Stomach (tissue), 19 donors: ENCODE measurements at places on chromosomes 11 and 22. TPM values are rescaled to one million over a fixed set of nuclear protein-coding genes. Genes with fewer than 3 reads are reported as not detected.
A peak's percentile ranks its signal among the peaks of the same experiment; 100 is the strongest.

GRCh38 chr11:134512061-134512460, 100.0 kb upstream of the B3GAT1 start:
- H3K27ac ChIP-seq, result no peak overlapping the region
- H3K4me3 ChIP-seq, result no peak overlapping the region
- peaks cover 34% of the 10 kb centered on the region for H3K27me3 ChIP-seq
- DNase-seq, result no peak
- no peaks in the 10 kb centered on the region for H3K36me3 ChIP-seq

OR52E2 gene
- not detected for polyA plus RNA-seq

ABCC8 gene
- 5.5 TPM for polyA plus RNA-seq

ACR gene
- polyA plus RNA-seq, result 0.19 TPM

DNA sequence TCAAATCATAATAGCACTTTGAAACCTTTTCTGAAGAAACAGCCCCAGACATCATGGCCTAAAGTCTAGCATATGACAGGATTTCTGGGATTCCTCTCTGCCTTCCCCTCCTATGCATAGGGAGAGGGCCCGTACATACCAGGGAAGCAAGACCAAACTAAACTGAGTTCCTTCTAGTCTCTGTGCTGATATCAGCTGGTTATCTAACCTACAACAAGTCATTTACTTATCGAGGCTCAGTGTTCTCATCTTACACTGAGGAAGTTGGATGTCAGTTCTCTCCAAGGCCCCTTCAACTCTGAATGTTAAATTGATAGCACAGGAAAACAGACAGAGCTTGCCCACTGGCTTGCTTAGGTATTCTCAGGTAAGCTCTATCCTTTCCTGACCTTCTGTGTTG, 17.0 kb upstream of the GRIK4 start:
- H3K36me3 ChIP-seq, result no peaks in the 10 kb centered on the region
- no peaks in the 10 kb centered on the region for H3K27me3 ChIP-seq
- no peak for DNase-seq
- peaks cover 4% of the 10 kb centered on the region for H3K4me1 ChIP-seq

DNA sequence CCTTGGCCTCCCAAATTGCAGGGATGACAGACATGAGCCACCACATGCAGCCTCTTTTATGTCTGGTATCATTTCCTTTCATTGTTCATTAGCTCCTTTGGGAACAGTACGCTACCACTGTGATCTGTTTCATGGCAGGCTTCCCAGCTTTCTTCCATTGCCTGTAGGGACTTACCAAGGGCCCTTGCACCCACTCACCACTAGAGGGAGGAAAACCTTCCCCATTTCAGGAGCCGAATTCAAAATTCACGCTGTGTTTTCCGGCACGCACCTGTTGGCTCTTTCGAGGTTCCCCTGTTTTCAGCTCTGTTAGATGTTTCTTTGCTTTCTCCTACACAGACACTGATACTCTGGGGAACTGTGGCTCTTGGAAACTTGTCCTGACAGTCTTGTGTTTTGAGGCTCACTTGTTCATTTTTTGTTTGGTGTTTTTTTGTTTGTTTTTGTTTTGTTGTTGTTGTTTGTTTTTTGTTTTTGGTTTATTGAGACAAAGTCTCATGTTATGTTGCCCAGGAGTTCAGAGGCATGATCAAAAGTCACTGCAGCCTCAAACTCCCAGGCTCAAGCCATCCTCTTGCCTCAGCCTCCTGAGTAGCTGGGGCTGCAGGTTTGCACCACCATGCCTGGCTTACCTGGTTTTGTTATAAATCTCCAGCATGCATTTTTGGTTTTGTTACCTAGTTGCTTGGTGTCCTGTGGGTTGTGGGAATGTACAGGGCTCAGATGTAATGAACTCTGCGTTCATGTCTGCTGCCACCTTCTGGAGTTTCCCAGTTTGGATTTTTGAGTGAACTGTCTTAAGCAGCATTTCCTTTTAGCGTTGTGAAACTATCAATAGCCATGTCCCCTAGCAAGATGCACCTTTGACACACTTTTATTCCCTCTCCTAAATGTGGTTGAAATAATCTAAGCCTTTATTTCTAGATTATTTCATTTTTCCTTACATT, 2.3 kb downstream of the KRTAP5-11 start:
- H3K27ac ChIP-seq, result no peak overlapping the region
- no peaks in the 10 kb centered on the region for H3K36me3 ChIP-seq
- H3K27me3 ChIP-seq, result no peaks in the 10 kb centered on the region
- H3K4me1 ChIP-seq, result no peaks in the 10 kb centered on the region

NXPE2 gene
- polyA plus RNA-seq, result not detected

- no peak overlapping the region for H3K4me3 ChIP-seq
- H3K27ac ChIP-seq, result no peak overlapping the region
- H3K27me3 ChIP-seq, result no peaks in the 10 kb centered on the region
- no peaks in the 10 kb centered on the region for H3K4me1 ChIP-seq
- no peak for DNase-seq
- H3K36me3 ChIP-seq, result no peaks in the 10 kb centered on the region
Measured at GRCh38 chr11:30697032-30697431, 110.9 kb upstream of the MPPED2 start.

GRCh38 chr11:13861411-13861810, 101.1 kb upstream of the SPON1 start:
- DNase-seq, result no peak
- H3K27me3 ChIP-seq, result no peaks in the 10 kb centered on the region
- no peak overlapping the region for H3K27ac ChIP-seq
- no peak overlapping the region for H3K4me3 ChIP-seq
- H3K36me3 ChIP-seq, result no peaks in the 10 kb centered on the region

- H3K27ac ChIP-seq, result no peak overlapping the region
- DNase-seq, result no peak
- H3K36me3 ChIP-seq, result no peaks in the 10 kb centered on the region
Measured at GRCh38 chr22:48343461-48343860, 1484.2 kb downstream of the BRD1 start.

DNA sequence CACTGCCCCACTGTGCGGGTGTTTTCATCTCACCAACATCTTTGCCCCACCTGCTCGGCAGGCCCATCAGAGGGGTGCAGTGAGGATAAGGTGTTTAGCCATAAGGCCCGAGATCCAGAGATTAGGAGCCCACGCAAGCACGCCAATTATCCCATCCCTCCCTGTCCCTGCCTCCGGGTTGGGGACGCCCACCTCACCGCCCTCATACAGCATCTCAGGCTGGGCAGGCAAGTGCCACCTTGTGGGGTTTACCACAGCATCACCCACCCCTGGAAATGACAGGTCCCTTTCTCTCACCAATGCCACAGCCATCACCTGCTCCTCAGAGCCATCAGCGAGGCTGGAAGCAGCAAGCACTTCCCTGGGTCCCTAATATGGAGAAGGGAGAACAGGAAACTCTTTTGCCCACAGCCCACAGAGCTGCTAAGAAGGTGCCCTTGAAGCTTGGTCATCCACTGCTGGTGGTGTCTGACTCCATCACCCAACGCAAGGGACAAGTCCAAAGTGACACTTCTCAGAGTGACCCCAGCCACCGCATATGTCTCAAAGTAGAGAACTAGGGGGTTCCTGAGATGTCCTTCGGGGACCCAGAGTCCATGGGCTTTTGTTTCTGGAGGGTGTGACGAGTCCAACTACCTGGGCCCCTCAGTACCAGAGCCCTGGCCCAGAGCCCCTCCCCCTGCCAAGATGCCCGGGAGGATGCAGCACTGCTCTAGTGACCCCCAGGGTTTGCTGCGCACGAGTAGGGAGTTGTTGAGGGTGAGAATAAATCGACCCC, 15.8 kb downstream of the VPS37C start:
- H3K27me3 ChIP-seq, result no peaks in the 10 kb centered on the region
- H3K27ac ChIP-seq, result no peak overlapping the region
- no peak overlapping the region for H3K4me3 ChIP-seq
- H3K4me1 ChIP-seq, result peaks cover 67% of the 10 kb centered on the region

- no peaks in the 10 kb centered on the region for H3K27me3 ChIP-seq
- H3K4me1 ChIP-seq, result no peaks in the 10 kb centered on the region
- H3K36me3 ChIP-seq, result no peaks in the 10 kb centered on the region
- no peak for DNase-seq
- H3K4me3 ChIP-seq, result no peak overlapping the region
- no peak overlapping the region for H3K27ac ChIP-seq
Measured at GRCh38 chr11:27052668-27053067, 12.1 kb downstream of the BBOX1 start.

SCT gene
- 0.95 TPM for polyA plus RNA-seq

OR5P2 gene
- not detected for polyA plus RNA-seq

GRCh38 chr22:38203090-38203810, 1.5 kb downstream of the MAFF start:
- peaks cover 41% of the 10 kb centered on the region for H3K4me1 ChIP-seq
- H3K27me3 ChIP-seq, result no peaks in the 10 kb centered on the region
- peak overlapping the region; percentile 69 for H3K4me3 ChIP-seq
- H3K36me3 ChIP-seq, result peaks cover 9% of the 10 kb centered on the region

MS4A15 gene
- not detected for polyA plus RNA-seq

RAB3IL1 gene
- polyA plus RNA-seq, result 5.3 TPM
